ENCODE measurements at places on chromosomes 3 and 15.

- DNase-seq: no peak
Observed at GRCh38 chr3:99693636-99694035, 55.2 kb downstream of the COL8A1 start.

- DNase-seq: no peak
Observed at GRCh38 chr3:111810909-111811308, 48.2 kb upstream of the PHLDB2 start.

- DNase-seq: no peak
Observed at GRCh38 chr15:81375461-81375860, 1.4 kb upstream of the TMC3 start.

- DNase-seq: peak; percentile 48
Observed at GRCh38 chr3:39408493-39409372, 2.2 kb downstream of the RPSA start.

DNA sequence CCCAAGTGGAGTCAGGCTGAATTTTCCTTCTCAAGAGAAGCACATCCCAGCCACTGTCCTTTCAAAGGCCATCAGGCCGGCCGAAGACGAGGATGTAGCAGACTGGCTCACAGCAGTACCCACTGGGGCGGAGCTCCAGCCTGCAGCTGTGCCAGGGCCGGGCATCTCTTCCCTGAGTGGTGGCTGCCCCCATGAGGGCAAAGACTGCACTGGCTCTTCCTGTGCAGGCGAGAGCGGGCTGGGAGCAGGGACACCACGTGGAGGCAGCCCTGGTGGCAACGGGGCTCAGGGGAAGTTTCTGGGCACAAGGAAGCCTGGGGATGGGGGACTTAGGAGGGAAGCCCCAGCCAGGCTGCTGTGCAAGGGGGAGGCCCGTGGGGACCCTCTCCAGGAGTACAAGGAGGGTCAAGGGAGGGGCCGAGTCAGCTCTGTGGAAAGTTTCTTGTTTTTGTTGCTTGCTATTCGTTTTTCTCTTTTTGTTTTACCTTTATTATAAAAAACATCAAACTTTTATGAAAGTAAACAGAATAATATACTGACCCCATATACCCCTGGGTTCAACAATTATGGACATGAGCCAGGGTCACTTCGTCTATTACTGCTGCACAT, 66.1 kb downstream of the RPN1 start:
- DNase-seq: peak; percentile 17

GRCh38 chr3:14822134-14822533, 3.4 kb downstream of the FGD5 start:
- DNase-seq: no peak

DNA sequence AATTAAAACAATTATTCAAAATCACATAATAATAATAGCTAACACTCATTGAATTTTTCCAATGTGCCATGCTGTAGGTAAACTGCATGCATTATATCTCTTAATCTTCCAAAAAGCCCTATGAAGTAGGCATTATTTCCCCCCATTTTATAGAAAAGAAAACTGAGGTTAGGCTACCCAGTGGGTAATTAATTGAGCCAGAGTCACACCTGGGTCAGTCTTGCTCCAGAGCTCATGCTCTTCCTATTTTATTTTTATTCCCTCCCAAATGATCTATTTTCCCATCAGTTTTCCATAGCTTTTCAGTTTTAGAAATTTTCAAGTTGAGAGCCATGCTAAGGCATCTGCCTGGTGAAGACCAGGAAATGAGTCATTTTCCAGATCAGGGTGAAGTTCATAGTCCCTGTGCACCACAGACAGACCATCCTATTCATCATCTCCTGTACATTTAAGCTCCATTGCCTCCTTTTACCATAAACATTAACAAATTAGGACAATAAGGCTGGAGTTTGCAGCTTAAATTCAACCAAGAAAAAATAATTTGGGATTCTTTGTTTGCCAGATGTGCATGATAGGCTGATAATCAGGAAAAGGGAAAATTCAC, 417.3 kb downstream of the OTOL1 start:
- no peak for DNase-seq

- no peak for DNase-seq
Observed at GRCh38 chr3:10119376-10119775, 3.9 kb downstream of the BRK1 start.

- no peak for DNase-seq
Observed at GRCh38 chr3:154759966-154760365, 320.2 kb upstream of the MME start.

DNA sequence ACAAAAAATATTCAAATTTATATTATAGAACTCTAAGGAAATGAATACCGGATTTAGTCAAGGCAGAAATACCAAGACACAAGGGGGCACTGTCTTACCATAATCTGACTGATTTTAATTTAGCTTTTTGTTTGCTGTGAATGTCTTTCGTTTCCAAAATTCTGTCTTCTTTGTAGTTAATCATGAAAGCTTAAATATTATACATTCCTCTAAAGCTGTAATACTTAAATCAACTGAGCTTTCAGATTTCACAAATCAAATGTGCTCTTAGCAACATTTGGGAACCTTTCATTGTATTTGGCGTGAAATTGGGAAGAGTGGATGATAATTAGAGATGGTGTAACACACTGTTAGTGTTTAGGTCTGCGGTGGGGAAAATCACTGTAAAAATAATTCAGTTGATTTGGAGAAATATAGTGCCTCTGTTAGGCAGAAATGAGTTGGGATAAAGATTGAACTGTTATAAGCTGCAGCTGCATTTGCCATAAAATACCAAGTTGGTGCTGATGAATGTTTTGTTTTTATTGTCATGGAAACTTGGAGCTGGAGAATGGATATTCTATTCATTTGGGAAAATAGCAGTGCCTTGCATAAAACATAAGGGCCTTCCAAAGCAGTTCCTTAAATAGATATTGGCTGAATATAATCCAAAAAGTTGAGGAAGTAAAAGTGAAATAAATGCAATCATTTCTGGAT, 228.2 kb downstream of the TCF12 start:
- DNase-seq: peak; percentile 30

- DNase-seq: no peak
Observed at GRCh38 chr15:77347197-77347596, 72.7 kb downstream of the PEAK1 start.

DNA sequence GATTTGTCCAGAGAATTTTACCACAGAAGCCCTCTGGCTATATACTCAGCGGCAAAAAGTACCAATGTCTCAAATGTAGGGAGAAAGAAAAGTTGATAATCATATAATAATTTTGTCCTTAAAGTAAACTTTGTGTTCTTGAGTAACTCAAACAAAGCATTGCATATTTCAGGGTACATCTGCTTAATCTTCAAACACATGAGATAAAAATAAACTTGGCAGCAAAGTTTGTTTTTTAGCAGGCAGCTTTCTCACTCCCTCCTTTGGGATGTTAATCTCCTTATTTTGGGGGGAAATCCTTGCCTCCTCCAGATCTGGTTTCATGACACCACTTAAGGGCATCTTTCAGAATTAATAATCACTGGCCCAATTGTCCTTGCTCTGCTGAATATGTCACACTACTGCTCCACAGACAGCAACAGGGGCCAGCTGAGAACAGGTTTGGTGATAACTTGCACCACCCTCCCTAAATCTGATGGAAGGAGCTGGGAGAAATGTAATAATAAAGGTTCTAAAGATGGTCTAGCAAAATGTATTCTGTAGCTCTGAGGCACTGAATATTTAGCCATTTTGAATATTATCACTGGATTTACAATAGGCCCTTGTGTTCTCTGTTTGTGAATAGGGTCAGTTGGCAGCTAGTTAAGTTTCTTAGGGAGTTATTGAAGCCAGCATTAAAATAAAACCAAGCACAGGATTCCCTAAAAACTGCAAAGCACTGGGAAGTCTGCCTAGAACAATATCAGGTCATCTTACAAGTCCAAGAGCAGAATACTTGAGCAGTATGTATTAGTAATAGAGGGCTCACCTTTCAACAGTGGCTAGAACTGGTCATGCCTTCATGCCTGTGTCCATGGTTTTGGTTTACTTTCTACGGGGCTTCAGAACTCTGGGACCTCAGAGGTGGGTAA, 79.2 kb downstream of the EFL1 start:
- no peak for DNase-seq

DNA sequence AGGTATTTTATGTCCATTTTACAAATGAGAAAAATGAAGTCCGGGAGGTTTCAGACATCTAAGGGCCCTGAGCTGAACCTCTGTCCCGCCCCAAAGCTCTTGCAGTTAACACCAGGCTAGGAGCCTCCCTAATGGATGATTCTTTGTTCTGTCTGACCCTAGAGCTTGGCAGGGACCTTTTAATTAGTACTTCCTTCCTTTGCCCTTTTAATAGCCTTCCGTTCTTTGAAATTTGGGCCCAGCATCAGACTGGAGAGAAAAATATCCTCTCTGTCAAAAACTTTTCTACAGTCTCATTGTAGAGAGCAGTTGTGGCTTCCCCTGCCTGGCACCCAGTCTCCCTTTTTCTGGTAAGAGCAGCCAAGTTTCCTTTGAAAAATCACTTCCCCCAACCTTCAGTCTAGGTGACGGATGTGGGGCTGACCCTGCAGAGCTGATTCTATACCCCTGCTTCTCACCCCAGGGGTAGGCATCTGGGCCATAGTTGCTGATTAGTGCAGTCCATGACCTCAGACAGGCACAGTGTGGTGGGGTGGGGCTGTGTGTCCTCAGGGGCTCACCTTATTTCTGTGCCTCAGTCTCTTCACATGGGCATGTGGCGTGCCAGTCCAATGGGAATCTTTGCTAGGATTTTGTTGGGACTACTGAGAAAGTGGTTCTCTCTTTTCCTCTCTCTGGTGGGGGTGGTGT, 220.4 kb downstream of the ADAMTS9 start:
- DNase-seq: no peak

- no peak for DNase-seq
Observed at GRCh38 chr3:37346227-37347005, 172.0 kb upstream of the LRRFIP2 start.

DNA sequence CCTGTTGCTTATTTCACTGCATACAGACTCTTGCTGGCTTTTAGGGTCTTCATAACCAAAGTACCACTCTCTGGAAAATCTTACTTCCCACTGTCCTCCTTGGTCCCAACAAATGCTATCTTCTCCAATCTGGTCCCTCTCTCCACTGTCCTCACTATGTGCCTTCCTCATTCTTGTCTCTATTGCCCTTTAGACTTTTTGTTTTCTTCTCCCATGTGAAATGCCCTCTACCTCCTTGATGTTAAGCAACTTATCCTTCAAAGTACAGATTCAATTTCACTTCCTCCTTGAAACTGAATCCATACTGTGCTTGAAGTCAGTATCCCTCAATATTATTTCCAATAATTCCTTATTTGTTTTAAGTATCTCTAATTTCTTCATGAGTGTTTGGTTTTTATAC, 60.8 kb downstream of the CGGBP1 start:
- DNase-seq: no peak

DNA sequence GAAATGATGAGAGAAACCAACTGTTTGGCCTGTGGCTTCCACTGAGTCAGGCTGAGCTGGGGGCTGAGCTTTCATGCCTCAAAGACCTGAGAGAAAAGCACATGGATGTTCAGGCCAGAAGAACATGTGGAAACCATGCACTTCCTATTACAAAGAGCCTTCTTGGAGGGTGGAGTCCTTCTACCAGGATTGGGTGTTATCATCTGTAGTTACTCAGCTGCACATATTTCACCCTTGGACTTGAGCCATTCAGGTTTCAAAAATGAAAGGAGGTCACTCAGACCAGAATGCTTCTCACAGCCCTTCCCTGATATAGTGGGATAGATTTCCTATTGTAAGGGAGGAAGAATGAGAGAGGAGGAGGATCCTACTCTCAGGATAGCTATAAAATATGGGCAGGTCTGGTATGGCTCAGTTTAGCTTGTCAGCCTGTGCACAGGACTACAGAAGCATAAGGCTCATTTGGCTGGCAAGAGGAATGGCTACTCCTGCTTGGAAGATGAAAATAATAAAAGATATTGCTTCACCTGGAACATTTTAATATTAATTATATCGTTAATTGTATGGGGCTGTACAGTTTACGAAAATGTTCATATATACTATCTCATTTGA, 173.6 kb upstream of the TMC3 start:
- no peak for DNase-seq

DNA sequence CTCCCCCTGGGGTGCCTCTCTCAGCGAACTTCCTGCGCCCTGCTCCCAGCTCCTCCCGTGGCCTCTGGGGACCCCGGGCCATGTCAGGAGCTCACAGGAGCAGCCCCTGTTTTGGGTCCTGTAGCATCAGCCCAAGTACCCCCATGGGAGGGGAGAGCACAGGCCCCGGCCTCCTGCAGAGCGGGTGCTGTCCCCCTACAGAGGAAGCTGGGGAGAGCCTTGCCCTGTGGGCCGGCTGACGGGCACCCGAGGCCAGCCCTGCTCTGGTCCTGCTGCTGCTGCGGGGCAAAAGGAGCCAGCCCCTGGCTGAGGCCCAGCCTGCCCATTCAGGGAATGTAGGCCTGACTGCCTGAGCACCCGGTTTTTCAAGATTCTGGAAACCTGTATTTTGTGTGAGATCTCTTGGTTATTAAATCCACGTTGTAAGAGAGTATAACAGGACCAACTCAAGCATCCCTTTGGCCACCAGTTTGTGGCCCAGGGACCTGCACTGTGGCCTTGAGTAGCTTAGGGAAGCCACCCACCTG, 12.4 kb downstream of the PLXNA1 start:
- DNase-seq: no peak

- DNase-seq: no peak
Observed at GRCh38 chr3:40780925-40781406, 256.2 kb downstream of the ZNF621 start.

DNA sequence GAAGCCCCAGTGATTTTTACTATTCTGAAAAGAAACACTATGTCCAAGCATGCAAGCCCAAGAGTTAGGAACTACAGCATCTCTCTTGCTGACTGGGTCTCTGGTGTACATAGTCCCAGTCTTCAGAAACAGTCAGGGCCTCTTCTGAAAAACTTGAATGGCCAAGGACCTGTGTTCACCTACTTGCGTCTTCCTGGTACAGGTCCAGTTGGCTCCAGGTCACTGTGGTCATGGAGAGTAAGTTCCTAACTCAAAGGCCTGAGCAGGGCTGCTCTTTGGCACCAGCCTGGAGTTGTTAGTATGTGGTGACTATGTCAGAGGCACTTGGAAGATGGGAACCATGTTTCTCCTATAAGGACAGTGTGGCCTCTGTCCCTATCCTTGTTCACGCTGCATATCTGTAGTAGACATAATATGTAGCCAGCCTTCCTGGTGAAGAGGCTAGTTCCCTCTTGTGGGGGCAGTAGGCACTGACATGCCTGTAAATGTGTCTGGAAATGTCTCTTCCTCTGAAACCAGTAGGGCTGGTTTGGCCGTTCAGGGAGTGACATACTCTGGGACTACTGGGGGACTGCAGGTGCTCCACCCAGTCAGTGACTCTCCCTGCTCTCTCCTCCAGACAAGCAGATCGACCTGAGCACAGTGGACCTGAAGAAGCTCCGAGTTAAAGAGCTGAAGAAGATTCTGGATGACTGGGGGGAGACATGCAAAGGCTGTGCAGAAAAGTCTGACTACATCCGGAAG, 2.6 kb upstream of the RBM15B start:
- no peak for DNase-seq

GRCh38 chr15:68417897-68418296, 14.1 kb downstream of the ITGA11 start:
- no peak for DNase-seq

GRCh38 chr3:187763850-187764648, 18.8 kb upstream of the BCL6 start:
- DNase-seq: no peak

Measured in CD4-positive, alpha-beta T cell treated with Interleukin-21 for 1 hour (primary cell).